ENCODE measurements at places on chromosomes 2 and 18.

DNA sequence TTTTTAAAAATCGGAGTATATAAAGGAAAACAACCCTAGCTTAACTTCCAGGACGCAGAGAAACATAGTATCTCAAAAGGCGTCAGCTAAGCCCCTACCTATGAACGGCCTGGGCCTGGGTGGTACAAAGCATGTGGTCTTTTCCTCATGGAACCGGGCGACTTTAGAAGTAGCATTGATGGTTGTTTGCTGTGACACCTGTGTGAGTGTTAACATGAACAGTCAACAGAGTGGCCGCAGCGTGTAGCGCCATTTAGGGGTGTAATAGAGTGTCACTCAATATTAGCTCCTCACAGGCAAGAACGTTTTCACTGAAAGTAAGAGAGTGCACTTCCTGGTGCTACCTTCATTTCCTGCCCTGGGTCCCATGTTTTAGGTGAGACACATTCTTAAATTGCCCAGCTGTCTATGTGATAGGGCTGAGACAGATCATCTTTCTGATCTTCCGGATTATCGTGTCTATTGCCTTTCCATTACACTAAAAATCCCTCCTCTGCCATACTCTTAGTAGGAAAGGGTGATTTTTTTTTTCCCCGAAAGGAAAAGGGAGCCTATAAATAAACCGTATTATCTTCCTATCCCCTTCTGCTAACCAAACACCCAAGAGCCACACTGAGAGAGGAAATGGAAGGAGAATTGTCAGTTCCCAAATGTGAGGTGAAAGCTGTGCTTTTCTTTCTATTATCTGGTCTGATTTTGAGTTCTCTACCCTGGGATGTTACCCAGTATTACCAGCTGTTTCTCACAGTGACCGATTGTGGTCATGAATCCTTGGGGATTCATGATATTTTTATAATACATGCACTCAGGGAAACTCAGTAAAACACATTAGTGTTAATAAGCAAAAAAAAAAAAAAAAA, 1.3 kb downstream of the GORASP2 start:
- peak; percentile 49 for DNase-seq

GRCh38 chr2:193868833-193869232, 1674.1 kb upstream of the TMEFF2 start:
- no peak for DNase-seq

DNA sequence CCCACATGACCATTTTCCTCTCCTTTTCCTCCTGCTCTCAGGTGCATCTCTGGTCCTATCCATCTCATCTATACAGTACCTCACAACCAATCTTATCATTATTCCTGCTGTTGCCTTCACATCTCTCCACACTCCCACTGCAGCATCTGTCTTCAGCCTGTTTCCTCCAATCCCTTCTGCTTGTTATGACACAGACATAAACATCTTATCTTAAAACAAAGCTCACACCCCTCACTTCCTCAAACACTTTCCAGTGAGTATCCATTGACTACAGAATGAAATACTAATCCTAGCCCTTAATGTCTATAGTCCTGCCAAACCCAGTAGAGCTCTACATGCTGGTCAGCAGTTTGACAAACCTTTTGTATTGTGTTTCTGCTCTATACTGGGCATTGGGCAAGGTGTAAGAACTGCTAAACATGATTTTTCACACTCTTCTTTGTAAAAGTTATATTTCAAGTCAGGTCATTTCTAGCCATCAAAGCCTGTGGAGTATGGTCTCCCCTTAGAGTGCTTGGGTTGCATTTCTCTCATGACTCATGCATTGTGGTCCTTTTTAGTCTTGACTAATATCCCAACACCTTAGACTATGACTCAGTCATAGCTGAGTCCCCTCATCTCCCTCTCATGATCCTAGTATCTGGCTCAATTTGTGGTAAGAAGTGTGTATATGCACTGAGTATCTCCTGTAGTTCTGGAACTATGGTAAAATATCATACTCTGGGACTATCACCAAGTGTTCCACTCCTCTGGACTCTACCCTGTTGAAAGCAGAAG, 187.0 kb downstream of the CYRIA start:
- no peak for DNase-seq

- no peak for DNase-seq
These were observed 97.1 kb upstream of the MAP4K3 start for GRCh38 chr2:39534095-39534711.

GRCh38 chr2:47024046-47024445, 108.4 kb upstream of the MCFD2 start:
- no peak for DNase-seq

- DNase-seq, result no peak
These were observed 56.0 kb downstream of the ADI1 start for GRCh38 chr2:3463186-3463835.

DNA sequence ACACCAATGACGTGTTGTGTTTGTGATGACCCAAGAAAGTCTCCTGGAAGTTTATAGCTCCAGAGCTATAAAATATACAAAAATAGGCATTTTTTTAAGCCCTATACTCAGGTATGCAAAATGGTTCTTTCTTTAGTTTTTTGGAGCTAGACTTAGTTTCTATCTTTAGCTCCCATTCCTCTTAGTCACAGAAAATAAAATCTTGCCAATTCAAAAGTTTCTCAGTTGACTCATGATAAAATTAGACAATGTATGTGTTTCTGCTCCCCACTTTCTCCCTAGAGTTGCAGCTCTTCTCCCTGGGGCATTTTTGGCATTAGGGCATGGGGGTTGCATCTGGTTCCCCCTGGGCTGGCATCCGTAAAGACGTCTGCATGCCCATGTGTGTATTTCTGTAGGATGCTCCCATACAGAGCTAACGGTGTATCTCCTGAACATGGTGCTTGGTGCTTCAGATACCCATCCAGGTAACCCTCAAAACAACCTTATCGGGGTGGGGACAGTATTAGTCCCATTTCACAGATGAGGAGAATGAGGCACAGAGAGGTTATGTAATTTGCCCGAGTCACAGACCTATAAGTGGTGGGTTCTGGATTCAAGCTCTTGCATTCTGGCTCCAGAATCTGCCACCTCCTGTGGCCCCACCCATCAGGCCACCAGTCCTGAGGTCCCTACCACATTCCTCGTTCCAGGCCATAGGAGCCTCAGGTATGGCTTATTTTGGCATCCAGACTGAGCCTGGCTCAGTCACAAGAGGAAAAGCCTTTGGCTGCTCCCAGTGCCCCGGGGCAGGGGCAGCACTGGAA, 43.1 kb upstream of the ASAP2 start:
- DNase-seq, result no peak

DNA sequence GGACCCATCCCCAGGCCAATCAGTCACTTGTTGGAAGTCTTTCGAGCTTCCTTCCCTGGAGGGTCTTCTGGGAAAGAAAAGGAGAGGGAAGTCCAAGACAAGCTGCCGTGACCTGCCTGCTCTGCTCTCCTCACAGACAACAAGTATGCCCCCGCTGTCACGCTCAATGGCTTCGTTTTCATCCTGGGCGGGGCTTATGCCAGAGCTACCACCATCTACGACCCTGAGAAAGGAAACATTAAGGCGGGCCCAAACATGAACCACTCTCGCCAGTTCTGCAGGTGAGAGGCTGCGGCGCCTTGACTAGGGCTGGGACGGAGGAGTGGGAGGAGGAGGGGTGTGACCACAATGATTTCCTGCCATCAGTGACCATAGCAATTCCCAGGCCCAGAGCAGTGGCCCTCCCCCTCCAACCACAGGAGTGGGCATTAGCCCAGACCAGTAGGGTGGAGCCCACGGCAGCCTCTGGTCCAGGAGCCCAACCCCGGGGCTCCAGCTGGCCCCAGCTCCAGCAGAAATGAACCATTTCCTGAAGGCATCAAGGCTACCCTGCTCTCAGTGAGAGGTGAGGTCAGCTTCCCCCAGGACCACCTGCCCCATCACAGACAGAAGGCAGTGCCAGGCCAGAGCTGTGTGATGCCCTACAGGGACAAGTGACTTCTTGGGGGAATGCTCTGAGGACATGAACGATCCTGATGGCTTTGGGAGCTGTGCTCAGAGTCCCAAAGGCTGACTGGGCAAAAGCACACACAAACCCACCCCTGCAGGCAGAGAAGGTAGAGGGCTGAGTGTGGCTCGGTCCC, 223.1 kb downstream of the ATAD2B start:
- no peak for DNase-seq

DNA sequence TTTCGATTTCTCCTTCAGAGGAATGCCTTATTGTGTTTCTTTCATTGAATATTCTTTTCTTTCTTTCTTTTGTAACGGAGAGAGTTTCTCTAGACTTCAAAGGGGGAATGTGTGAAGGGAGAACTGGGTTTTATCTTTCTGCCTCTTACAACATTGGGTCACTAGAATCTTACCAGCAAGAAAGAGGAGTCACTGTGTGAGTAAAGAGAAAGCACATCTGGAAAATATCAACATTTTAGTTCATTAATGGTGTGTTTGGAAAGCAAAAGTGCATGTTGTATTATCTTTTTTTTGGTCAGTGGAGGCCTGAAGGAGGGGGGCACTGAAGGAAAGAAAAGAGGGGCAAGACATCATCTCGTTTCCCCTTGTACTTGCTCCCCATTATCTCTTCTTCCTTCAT, 86.6 kb upstream of the THOC1 start:
- DNase-seq, result no peak

DNA sequence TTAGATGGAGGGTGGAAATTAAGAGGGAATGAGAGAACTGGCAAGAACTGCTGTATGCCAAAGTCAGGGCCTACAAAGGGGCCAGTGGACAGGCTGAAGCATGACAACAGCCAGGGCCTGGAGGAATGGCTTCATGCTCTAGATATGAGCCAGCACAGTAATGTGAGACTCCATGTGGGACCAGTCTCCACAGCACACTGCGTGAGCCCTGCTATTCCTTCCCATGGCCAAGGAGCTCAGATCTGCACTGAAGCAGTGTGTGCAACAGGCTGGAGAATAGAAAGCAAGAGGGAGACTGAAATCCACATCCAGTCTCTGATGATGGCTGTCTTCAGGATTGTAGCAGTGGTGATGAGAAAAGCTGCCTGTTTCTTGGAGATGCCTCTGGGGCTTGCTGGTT, 162.8 kb downstream of the TPGS2 start:
- no peak for DNase-seq

GRCh38 chr2:226185616-226186211, 613.9 kb downstream of the IRS1 start:
- DNase-seq, result no peak

DNA sequence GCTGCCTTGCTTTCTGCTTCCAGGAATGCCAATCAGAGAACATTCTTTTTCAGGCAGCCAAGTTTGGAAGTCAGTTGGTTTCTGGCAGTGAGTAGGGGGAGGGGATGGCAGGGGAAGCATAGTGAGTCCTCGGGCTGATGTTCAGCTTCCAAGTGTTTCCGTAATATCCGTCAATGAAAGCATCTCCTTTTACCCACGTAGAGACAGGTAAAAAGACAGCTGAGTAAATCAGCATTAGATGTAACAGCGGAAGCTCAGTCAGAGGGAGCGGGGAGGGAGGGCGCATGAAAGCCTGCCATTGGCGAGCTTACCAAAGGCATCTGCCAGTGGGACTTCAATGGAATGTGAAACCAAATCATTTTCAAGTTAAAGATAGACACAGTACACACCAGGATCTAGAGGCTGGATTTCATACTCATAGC, 117.1 kb upstream of the DTNA start:
- DNase-seq, result no peak

- DNase-seq, result no peak
These were observed 124.3 kb downstream of the DHRS9 start for GRCh38 chr2:169193618-169194017.

GRCh38 chr2:10891848-10892247, 19.9 kb upstream of the KCNF1 start:
- DNase-seq, result no peak

All from COR-L47 (cell line).